IMR-90 (cell line): ENCODE measurements at places on chromosomes 3 and 15. TPM values are rescaled to one million over a fixed set of nuclear protein-coding genes. Genes with fewer than 3 reads are reported as not detected.

DNA sequence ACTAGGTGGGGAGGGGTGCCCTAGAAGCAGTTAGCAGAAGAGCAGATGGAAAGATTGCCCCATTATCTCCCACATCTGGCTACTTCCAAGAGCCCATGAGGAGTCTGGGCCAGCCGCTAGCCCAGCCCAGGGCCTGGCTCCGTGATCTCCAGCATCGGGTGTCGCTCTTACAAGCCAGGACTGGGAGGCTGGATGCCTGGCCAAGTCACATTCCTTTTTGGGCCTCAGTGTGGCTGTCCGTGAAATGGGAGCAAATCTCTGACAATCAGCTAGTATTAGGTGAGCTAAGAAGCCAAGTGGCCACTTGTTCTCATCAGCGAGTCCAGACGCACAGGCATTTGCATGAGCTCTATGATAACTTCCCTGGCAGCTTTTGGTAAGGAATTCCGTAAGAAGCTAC is 23.3 kb upstream of the DOCK3 start:
- H3K27me3 ChIP-seq, result no peaks in the 10 kb centered on the region; the same call in 1 of the 2 replicates
- DNase-seq, result no peak
- H3K4me1 ChIP-seq, result no peaks in the 10 kb centered on the region
- H3K27ac ChIP-seq, result no peak overlapping the region

EFCC1 gene
- not detected in 2 replicates for total RNA-seq

DNA sequence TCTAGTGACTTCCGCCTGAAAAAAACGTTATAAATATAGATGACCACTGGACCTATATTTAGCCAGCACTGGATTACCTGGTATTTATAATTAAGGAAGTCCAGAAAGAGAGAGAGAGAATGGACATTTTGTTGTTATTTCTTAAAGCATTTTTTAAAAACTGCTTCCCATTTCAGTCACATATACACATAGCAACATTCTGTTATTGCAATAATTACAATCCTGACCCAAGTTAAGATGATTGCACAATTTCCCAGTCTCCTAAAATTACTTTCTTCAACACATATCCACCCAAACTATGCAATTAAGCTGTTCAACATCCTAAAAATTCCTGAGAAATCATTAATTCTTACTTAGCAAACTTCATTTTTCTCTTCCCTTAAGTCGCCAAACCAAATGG is 37.7 kb downstream of the PCSK6 start:
- H3K27ac ChIP-seq, result no peak overlapping the region
- no peaks in the 10 kb centered on the region for H3K36me3 ChIP-seq
- H3K27me3 ChIP-seq, result peaks cover 29% of the 10 kb centered on the region
- no peak for DNase-seq
- no peak overlapping the region for H3K4me3 ChIP-seq

OR5K2 gene
- not detected in 2 replicates for total RNA-seq

DNA sequence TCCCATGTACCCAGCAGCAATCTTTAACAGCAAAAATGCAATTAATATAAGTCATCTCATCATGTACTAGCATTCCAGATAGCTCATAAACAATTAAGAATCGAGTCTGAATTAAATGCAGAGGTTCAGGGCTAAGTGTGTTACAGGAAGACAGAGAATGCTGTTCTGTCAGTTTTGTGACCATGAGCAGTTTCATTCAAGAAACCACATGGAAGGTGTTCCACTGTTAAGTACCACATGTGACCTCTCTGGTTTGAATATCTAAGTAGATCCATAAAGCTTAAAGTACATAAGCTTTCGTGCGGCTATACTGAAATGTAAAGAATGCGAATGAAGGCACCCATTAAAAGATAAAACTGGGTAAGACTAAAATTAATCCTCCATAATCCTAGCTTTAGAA is 272.3 kb downstream of the IL5RA start:
- no peaks in the 10 kb centered on the region for H3K4me1 ChIP-seq
- DNase-seq, result no peak
- no peak overlapping the region for H3K4me3 ChIP-seq
- no peaks in the 10 kb centered on the region for H3K27me3 ChIP-seq
- no peaks in the 10 kb centered on the region for H3K36me3 ChIP-seq

DNA sequence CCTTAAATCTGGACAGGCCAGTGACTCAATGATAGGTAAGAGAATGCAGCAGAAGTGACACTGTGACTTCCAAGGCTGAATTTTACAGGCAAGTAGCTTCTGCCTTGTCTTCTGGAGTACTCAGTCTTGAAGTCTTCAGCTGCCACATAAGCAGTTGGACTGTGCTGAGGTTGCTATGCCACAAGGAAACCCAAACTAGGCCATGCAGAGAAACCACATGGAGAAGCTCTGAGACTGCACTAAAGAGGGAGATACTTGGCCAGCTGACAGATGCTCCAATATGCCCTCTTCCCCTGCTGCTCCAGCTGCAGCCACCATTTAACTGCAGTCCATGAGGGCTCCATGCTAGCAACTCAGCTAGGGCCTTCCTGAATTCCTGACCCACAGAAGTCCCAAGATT is 119.4 kb upstream of the GADL1 start:
- no peak overlapping the region for H3K4me3 ChIP-seq
- no peaks in the 10 kb centered on the region for H3K36me3 ChIP-seq
- H3K27ac ChIP-seq, result no peak overlapping the region
- DNase-seq, result no peak
- H3K27me3 ChIP-seq, result no peaks in the 10 kb centered on the region

GRCh38 chr3:26260139-26260538 is 362.4 kb upstream of the LRRC3B start:
- H3K27ac ChIP-seq, result no peak overlapping the region
- H3K36me3 ChIP-seq, result no peaks in the 10 kb centered on the region
- no peaks in the 10 kb centered on the region for H3K27me3 ChIP-seq
- no peak for DNase-seq
- no peak overlapping the region for H3K4me3 ChIP-seq

BFSP2 gene
- total RNA-seq, result not detected in 2 replicates

DNA sequence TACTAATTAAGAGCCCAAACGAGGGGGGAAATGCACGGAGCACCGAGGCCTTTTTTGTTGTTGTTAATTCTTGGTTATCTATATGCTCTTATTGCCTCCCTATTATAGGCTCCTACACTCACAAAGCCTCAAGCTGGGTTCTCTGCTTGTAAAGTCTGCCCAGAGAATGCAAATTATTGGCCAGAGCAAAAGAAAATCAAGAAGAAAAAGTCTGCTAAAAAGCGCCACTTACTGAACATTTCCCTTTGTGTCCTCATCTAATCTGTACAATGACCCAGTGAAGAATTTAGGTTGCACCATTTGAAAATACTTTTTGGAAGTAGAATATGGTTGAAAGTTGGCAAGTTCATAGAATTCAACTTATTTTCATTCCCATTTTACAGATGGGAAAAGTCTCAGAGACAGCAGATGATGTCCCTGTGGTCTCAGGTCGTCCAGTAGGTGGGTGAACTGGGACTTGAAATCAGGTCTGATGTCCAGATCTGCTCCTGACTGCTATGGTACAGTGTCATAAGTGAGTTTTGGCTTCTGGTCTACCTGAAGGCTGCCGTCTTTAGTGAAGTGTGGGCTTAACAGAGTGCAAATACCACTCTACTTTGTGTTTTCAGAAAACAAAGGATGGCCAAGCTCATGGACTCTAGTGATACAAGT is 1.1 kb upstream of the TNFAIP8L3 start:
- no peaks in the 10 kb centered on the region for H3K36me3 ChIP-seq
- peaks cover 70% of the 10 kb centered on the region for H3K27me3 ChIP-seq
- DNase-seq, result no peak
- H3K27ac ChIP-seq, result no peak overlapping the region
- no peak overlapping the region for H3K4me3 ChIP-seq

DNA sequence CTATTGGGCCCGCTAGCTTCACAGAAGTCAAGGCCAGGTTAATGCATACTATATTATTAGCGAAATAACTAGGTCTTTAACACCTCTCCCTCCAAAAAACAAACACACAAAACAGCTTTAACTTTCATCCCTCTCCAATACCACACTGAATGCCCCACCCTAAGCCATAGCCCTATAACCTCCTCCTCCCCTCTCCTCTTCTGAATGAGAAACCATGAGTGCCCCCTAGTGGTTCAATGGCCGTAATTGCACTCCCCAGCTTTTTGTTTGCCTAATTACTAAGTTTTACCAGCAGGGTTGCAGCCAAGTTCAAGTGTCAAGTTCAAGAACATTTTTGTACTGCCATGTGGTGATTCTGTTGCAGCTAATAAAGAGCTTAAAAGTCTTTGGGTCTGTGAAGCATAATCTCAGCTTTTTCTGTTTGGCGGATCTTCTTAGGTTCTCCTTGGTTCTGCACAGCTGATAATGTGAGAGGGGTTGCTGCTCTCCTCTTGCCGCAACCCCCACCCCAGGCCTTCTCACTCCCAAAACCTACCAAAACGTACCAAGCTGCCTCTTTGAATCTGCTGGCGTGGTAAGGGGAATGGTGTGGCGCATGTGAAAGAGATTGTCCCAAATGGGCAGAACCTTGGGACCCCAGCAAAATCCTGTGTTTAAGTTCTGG is 57.9 kb downstream of the RPL22L1 start:
- H3K27ac ChIP-seq, result peak overlapping the region; percentile 1; the same call in 1 of the 2 replicates
- peaks cover 6% of the 10 kb centered on the region for H3K4me1 ChIP-seq
- H3K4me3 ChIP-seq, result no peak overlapping the region
- no peaks in the 10 kb centered on the region for H3K27me3 ChIP-seq
- DNase-seq, result peak; percentile 78
- H3K36me3 ChIP-seq, result no peaks in the 10 kb centered on the region

DNA sequence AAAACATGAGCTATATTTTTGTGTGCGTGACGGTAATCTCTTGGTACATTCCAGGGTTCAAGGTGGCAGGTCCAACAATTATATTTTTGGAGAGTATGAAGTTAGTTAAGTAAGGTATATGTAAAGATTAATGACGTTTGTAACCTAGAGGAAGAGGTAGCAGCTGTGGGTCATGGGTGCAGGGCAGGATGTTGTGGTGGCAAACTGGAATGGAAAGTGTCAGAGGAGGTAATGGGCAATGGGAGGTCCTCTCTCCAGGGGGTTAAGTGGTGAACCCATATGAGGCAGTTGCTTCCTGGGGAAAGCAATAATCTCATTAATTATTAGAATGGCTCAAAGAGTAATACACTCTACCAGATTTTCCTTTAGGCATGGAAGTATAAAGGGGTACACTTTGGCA is 1.0 kb upstream of the CD200R1L start:
- peaks cover 2% of the 10 kb centered on the region; the same call in 1 of the 2 replicates for H3K27me3 ChIP-seq
- no peak overlapping the region for H3K4me3 ChIP-seq
- no peaks in the 10 kb centered on the region for H3K4me1 ChIP-seq
- DNase-seq, result no peak
- H3K36me3 ChIP-seq, result no peaks in the 10 kb centered on the region
- H3K27ac ChIP-seq, result no peak overlapping the region

- H3K27ac ChIP-seq, result no peak overlapping the region
- peaks cover 45% of the 10 kb centered on the region for H3K36me3 ChIP-seq
- H3K4me1 ChIP-seq, result peaks cover 28% of the 10 kb centered on the region
Observed at GRCh38 chr3:58164199-58164879, 46.4 kb downstream of the DNASE1L3 start.

DNA sequence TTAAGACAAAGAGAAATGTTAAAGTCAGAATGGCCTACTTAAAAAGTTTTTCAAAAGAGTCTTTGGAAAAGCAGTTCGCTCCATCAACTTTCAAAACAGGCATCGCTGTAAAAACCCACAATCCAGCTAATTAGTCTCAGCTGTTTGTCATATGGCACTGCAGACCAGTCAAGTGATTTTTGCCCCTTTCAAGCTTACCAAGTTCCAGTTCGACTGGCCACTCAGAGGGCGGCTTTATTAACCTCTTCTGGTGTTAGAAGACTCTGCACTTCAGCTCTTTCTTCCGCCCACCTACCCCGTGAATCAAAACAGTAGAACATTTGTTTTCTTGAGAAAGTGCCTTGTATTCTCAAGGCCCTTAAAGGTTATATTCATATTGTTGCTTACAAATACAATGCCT is 19.3 kb downstream of the RAB27A start:
- no peaks in the 10 kb centered on the region for H3K27me3 ChIP-seq
- DNase-seq, result no peak
- H3K36me3 ChIP-seq, result no peaks in the 10 kb centered on the region
- H3K27ac ChIP-seq, result no peak overlapping the region
- no peak overlapping the region for H3K4me3 ChIP-seq

DNA sequence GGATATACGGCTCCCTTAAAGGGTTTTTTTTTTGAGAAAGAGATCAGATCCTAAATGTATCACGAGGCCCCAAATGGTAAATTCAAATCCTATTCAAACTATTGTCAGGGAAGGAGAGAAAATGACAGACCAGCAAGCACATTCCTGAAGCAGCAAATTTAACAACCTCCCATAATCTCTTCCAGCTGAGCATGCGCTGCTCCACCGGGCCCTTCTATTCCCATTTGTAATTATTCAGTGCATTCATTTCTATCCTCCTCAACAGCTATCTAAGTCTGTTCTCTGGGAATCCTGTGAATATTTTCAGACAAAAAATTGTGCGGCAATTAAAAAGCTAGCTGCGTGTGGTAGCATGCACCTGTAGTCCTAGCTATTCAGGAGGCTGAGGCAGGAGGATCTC is 43.2 kb downstream of the MAGI1 start:
- peaks cover 6% of the 10 kb centered on the region for H3K4me1 ChIP-seq
- H3K27me3 ChIP-seq, result no peaks in the 10 kb centered on the region
- no peak overlapping the region for H3K27ac ChIP-seq
- no peaks in the 10 kb centered on the region for H3K36me3 ChIP-seq
- DNase-seq, result no peak

- no peaks in the 10 kb centered on the region for H3K4me1 ChIP-seq
- no peak for DNase-seq
- H3K4me3 ChIP-seq, result no peak overlapping the region
- H3K27ac ChIP-seq, result no peak overlapping the region
Observed at GRCh38 chr3:59970376-59970775, 920.6 kb upstream of the CFAP20DC start.

GRCh38 chr3:186931532-186932280 is 1.4 kb downstream of the ST6GAL1 start:
- peak overlapping the region; percentile 19; the same call in 1 of the 2 replicates for H3K27ac ChIP-seq
- peak; percentile 63 for DNase-seq
- H3K4me1 ChIP-seq, result no peaks in the 10 kb centered on the region; the same call in 1 of the 2 replicates
- H3K36me3 ChIP-seq, result no peaks in the 10 kb centered on the region
- H3K4me3 ChIP-seq, result peak overlapping the region; percentile 53
- H3K27me3 ChIP-seq, result peaks cover 12% of the 10 kb centered on the region

- no peak for DNase-seq
- no peak overlapping the region for H3K27ac ChIP-seq
- H3K4me1 ChIP-seq, result no peaks in the 10 kb centered on the region
Observed at GRCh38 chr3:155494332-155494731, 200.8 kb upstream of the STRIT1 start.

GRCh38 chr3:188125076-188125475 is 28.9 kb upstream of the LPP start:
- no peak for DNase-seq
- no peaks in the 10 kb centered on the region for H3K36me3 ChIP-seq
- peaks cover 2% of the 10 kb centered on the region for H3K4me1 ChIP-seq
- H3K27me3 ChIP-seq, result no peaks in the 10 kb centered on the region

GOLGA6B gene
- not detected in 2 replicates for total RNA-seq

ZNF80 gene
- not detected in 2 replicates for total RNA-seq

GOLGA8K gene
- total RNA-seq, result not detected in 2 replicates

GOLGA6L7 gene
- not detected in 2 replicates for total RNA-seq

GRCh38 chr15:88607951-88608350 is 13.2 kb upstream of the AEN start:
- no peak overlapping the region for H3K27ac ChIP-seq
- no peak overlapping the region for H3K4me3 ChIP-seq
- no peaks in the 10 kb centered on the region for H3K4me1 ChIP-seq
- peaks cover 59% of the 10 kb centered on the region for H3K27me3 ChIP-seq
- no peaks in the 10 kb centered on the region for H3K36me3 ChIP-seq

TMEM115 gene
- 35.3 and 35.6 TPM in 2 replicates for total RNA-seq

GRCh38 chr15:23567921-23568320 is 2.4 kb downstream of the MKRN3 start:
- no peaks in the 10 kb centered on the region for H3K27me3 ChIP-seq
- DNase-seq, result no peak
- H3K4me3 ChIP-seq, result no peak overlapping the region
- no peaks in the 10 kb centered on the region for H3K4me1 ChIP-seq
- H3K27ac ChIP-seq, result no peak overlapping the region

- H3K27me3 ChIP-seq, result no peaks in the 10 kb centered on the region
- H3K27ac ChIP-seq, result peak overlapping the region; percentile 21; the same call in 1 of the 2 replicates
Observed at GRCh38 chr15:81155375-81156218, 21.5 kb downstream of the CFAP161 start.

BCL6 gene
- total RNA-seq, result 21.4 and 22.6 TPM in 2 replicates
